ENCODE measurements at places on chromosomes 1 and 21.

DNA sequence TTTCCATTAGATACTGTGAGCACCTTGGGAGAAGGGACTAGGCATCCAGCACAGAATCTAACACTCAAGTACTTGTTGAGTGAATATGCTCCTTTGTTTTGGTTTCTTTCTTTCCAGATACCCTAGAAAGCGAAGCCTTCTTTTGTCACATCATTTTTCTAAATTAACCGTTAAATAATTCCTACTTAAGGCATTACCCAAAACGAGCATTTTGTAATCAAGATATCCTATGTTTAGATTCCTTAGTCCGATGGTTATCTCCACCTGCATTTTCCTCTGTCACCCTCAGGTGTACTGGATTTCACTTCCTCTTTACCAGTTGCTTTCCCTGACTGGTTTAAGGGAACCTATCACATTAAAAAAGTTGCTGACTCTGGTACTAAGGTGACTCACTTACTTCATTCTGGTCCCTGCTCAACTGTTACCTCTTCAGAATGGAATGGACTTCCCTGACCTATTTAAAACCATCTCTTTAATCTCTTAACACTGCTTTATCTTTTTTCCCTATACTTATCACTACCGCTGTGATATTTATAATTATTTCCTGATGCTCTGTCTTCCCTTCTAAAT is 3.2 kb downstream of the B3GALNT2 start:
- DNase-seq = peak; percentile 4

DNA sequence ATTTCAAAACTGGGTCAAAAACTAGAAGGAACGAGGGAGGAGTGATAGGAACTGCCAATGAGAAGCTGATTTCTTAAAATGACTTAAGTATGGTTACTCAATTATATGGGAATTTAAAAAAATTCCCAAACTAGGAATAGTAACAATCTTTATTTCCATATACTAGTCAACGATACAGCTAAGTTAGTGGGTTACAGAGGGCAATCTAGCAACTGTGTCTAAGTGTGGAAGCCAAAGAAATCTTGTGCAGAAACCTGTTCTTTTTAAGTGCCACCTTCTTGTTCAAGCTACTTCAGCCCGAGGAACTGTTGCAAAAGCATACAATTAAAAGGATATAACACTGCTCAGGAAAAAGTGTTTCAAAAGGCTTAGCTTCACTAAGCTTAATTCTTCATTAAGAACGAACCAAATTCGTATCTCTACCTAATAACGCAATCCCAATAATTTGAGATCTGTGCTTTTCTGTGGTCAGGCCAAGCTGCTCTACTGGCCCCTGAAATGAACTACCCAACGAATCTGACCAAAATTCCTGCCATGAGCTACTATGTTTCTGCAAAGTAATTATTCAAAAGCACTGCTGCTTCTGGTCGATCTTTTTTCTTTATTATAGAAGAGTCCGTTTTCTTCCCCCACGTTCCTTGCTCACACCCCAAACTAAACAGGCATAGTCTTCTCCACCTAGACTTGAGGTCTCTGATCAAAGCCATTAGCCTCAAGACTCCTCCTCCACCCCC is 1.8 kb downstream of the USP24 start:
- DNase-seq = no peak

- DNase-seq = peak; percentile 45
Observed at GRCh38 chr1:85258536-85259117, 835 bp downstream of the C1orf52 start.

DNA sequence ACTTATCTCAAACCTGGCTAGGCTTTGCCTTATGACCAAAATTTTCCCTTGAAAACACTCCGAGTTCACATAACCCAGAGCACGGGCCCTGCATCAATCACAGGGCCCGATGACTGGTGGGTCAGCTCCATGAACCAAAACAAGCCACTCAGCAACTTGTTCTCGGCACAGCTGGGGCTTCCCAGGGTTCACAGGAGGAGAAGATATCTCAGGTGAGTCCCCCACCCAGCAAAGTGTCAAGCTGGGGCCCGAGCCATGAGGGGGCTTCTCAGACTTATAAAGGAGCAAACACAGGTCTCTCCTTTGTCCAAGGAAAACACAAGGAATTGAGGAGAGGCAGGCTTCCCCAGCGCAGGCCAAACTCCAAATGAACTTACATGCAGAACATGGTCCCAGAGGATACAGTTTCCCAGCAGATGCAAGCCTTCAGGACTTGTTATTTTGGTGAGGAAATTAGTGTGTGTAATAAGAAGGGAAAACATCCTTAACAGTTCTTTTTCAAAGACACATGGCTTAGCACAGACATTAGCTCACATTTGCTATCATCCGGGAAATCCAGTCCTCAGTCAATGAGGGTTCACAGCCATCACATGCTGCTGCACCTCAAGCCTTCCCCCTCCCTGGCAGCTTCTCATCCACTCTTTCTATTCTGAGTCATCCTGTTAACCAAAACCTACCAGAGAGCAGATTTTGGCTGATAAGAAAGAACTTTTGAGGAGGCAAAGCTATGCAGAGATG is 98.1 kb upstream of the NFIA start:
- no peak for DNase-seq

- DNase-seq = no peak
Observed at GRCh38 chr1:211722277-211723175, 47.1 kb upstream of the NEK2 start.

DNA sequence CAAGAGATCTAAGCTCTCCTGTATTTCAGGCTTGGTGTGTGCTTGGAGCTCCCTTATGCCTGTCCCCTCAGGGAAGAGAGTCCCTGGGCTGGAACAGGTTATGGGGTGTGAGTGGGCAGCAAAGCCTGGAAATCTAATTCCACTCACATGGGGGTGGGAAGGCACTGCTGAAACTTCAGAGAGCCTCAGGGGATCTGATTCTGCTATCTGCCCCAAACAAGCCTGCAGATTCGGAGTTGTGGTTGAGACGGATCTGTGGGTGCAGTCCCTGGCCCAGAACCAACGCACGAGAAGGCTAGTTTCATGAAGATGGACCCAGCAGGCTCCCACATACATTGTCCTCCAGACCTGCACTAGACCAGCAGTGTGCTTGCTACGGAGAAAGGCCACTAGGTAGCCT is 2.9 kb downstream of the BLACAT1 start:
- DNase-seq = no peak

GRCh38 chr1:166390366-166391033 is 223.7 kb upstream of the FAM78B start:
- DNase-seq = no peak

- DNase-seq = no peak
Observed at GRCh38 chr1:90100566-90100965, 105.7 kb downstream of the ZNF326 start.

- peak; percentile 61 for DNase-seq
Observed at GRCh38 chr1:115114308-115114707, 25.0 kb upstream of the TSPAN2 start.

DNA sequence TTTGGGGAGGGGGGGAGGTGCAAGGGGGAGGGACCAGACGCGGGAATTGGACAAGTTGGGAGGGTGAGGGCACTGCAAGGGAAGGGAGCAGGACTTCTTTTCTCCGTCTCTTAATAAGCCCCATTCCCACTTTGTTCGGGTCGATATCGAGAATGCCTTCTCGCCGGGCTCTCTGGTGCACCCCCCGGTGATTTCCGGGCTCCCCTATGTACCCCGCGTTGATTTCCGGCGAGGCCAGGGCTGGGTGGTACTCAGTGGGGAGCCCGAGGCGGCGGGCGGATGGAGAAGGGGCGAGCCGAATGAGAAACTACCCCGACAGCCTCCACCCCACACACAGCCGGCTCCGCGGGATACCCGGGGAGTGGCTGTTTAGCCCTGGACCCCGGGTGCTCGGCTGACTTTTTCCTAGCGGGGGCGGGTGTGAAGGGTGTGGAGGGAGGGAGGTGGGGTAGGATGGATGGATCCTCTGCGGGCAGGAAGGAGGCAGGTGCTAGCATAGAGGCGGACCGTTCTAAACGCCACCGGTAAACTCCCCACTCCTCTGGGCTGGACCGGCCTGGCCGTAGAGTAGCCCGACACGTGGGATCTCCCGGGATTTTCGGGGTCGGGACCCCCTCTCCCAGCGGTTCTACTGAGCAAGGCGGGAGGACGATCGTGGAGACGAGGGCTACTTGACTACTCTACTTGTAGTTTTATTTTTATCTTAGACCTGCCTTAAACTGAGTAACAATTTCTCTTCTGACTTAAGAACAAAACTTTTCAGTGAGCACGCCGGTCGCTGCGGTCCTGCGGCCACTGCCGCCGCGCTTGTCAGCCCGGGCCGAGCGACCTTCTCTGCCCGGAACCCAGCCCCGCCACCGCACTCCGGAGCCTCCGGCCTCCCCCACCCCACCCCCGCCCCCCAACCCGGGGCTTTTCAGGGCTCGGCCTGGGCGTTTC is 1.0 kb downstream of the RNF220 start:
- peak; percentile 44 for DNase-seq

GRCh38 chr21:38183961-38184360 is 72.8 kb upstream of the KCNJ15 start:
- no peak for DNase-seq

GRCh38 chr1:13996334-13996733 is 296.3 kb downstream of the PRDM2 start:
- no peak for DNase-seq

DNA sequence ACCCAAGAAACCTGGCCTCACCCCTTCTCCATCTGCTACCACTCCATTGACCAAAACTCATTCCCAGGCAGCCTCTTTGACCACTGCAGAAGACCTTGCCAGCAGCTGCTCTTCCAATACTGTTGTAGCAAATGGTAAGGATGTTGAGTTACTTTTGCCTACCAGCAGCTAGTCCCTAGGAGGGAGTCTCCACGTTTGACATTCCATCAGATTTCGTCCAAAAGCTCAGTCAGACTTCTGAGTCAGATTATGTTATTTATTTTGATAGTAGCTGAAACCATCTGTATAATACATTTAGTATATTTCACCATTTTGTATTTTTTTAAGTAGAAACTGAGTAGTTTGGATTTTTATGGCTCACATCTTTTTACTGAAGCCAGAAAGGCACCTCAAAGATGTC is 51.5 kb upstream of the WNT2B start:
- no peak for DNase-seq

DNA sequence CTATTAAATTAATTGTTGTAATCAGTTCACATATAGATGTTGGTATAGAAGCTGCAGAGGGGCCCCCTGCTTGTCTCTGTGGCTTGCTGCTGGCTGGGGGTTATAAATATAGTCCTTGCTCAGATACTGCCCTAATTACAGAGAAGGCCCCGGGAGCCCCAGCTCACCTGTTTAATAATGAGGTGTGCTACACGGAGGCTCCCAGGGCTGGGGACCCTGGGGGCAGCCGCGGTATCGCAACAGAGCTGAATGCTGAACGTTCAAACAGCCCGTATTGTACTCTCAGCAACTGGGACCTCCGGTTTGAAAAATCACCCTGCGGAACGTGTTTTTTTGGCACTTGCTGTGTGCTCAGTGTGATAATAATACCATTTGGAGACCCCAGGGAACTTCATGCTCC is 309.3 kb downstream of the CAMTA1 start:
- no peak for DNase-seq

DNA sequence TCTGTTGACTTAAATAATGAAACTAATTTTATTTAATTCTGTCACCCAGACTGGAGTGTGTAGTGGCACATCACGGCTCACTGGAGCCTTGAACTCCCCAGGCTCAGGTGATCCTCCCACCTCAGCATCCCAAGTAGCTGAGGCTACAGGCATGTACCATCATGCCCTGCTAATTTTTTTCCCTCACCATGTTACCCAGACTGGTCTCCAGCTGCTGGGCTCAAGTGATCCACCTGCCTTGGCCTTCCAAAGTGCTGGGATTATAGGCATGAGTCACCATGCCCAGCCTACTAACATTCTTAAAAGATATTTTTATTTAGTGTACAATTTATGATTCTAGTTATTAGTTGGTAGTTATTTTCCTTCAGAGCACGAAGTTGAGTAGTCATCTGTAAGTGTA is 49.5 kb downstream of the NRDC start:
- DNase-seq = no peak

GRCh38 chr1:60914982-60915381 is 167.4 kb upstream of the NFIA start:
- no peak for DNase-seq

DNA sequence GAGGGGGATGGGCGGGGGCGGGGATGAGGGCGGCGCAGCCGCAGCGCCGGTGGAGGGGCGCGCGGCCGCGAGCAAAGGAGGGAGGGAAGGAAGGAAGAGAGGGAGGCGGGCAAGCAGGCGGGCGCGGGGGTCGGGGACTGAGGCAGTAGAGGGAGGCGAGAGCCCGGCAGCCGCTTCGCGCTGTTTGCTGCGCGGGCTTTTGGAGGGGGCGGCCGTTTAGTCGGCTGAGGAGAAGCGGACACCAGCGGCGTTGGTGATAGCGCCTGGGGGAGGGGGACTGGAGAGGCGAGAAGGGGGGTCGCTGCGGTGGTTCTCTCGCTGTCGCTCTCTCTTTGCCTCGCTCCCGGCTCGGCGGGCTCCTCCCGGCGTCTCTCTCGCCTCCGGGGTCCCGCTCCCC is at the start of gene HS2ST1:
HS2ST1 (plus strand) TSS at position 35 of the 397 bp plus-strand sequence.
- DNase-seq = no peak

GRCh38 chr1:5410652-5411051 is 581.6 kb downstream of the NPHP4 start:
- no peak for DNase-seq

- no peak for DNase-seq
Observed at GRCh38 chr1:197715806-197716205, 59.5 kb downstream of the DENND1B start.

GRCh38 chr21:44290327-44291077 is 4.8 kb downstream of the AIRE start:
- DNase-seq = no peak

DNA sequence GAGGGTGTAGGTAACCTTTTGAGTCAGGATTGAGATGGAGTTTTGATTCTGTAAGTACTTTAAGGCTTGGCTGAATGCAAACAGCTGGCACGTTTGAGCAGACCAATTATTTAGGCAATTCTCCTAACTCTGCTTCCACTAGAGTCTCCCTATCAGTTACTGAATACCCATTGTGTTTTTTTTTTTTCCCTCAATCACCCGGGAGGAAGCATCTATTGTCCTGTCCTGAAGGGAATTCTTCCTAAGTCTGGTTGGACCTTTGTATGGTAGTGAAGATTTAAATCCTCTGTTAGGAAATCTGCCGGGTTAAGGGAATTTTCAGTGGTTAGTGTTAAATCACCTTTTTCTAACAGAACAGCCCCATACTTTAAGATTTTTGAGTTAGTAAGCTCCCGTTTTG is 571.2 kb upstream of the USP24 start:
- DNase-seq = no peak

DNA sequence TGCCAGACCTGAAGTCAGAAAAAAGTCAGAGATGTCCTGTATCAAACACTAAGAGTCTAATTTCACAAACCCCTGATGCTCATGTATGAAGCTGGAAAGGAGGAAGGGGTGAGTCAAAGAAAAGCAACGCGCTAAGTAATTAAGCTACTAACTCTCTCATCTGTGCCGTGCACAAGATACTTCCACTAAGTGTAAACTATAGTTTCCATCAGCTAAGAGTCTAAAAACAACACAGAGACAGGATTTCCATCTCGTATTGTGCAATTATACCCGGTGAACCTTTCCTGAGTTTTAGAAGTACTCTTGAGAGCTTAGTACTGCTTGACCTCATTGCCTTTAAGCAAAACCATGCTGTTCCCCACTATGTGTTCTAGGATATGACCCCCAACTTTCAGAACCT is 19.0 kb downstream of the DNALI1 start:
- no peak for DNase-seq

Measured in cardiac muscle cell (in vitro differentiated cells and primary cell).